ENCODE measurements at places on chromosomes 2 and 18.
A peak's percentile ranks its signal among the peaks of the same experiment; 100 is the strongest.

GRCh38 chr2:102018823-102019445 is 27.2 kb downstream of the IL1R2 start:
- no peaks in the 10 kb centered on the region for H3K36me3 ChIP-seq
- H3K27ac ChIP-seq = no peak overlapping the region
- no peak overlapping the region for H3K4me3 ChIP-seq
- H3K4me1 ChIP-seq = peaks cover 15% of the 10 kb centered on the region

DNA sequence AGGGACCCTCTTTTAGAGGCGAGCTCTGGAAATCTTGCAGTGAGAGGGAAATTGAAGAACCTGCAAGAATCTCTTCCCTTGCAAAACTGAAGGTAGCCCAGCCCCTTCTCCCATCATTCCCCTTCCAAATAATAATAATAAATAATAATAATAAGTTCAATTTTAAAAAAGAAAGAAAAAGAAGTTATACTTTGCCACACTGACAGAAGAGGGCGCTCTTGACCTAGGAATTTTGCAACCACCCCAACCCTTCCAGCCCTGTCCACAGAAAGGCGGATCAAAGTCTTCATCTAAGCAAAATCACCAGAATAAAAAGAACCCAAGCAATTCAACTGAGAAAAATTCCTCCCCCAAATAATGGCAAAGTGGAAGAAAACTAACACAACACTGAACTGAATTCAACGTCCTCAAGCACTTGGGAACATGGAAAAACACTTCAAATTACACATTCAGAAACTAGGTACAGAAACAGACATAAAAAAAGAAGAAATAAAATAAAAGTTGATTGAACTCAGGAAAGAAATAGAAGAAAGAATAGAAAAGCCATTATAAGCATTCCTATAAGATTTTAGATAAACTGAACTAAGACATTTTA is 98.9 kb upstream of the GLS start:
- no peak overlapping the region for H3K27ac ChIP-seq
- peak; percentile 42 for DNase-seq
- no peak overlapping the region for H3K4me3 ChIP-seq
- no peaks in the 10 kb centered on the region for H3K27me3 ChIP-seq
- H3K36me3 ChIP-seq = no peaks in the 10 kb centered on the region

DNA sequence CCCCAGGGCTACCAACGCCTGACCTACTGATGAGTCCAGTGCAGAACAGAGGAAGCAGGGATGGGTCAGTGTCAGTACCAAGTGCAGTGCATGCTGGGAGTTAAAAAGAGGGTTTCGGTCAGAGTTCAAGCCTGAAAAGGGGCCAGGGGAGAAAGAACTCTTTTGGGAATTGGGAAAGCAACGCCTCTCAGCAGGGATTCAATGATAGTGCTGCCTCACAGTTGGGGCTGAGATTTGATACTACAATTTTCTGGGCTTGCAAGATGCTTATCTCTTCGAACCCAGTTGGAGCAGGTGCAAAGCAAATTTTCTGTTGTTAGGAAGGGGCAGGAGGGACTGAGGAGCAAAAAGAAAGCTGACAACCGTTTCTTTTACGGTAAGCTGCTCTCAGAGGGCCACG is 82.6 kb downstream of the CERKL start:
- no peaks in the 10 kb centered on the region for H3K4me1 ChIP-seq
- H3K27me3 ChIP-seq = peaks cover 22% of the 10 kb centered on the region

DNA sequence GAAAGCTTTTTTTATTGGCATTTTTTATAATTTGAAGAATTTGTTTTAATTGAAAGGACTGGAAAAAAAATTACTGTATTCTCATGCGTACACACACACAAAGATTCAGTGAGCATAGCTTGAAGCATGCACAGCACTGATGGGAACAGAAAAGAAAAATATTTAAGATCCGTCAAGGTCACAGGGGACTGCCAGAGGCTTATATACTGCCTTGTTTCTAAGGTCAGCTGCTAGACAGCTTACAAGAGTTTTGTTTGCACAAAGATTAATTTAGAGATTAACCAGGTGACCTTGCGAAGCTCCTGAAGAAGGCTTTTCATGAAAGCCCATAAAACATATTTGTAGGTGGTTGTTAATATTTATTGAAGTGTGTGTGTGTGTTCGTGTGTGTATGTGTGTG is 396.3 kb downstream of the TRIB2 start:
- no peak overlapping the region for H3K4me3 ChIP-seq
- no peak overlapping the region for H3K27ac ChIP-seq
- H3K4me1 ChIP-seq = no peaks in the 10 kb centered on the region
- H3K36me3 ChIP-seq = no peaks in the 10 kb centered on the region
- no peak for DNase-seq

DNA sequence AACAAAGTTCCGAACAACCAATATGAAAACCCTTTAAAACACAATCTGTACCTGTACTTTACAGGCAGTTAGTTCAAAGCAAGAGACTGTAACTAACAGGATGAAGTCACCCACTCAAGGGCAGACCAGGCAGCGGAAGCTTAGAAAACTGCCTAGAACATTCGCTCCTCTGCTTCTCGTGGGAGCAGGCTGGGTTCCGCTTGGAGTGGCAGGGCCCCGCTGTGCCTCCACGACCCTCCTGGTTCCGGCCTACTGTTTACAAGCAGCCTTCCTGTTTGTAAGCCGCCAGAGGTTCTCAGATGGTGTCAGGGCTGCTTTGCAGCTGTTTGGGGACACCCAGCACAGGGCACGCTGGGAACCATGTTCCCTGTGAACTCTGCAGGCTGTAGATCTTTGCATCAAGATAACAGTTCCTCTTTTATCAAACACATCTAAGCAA is 31.3 kb downstream of the CIB4 start:
- H3K27me3 ChIP-seq = peaks cover 12% of the 10 kb centered on the region
- DNase-seq = no peak
- no peak overlapping the region for H3K4me3 ChIP-seq
- peaks cover 12% of the 10 kb centered on the region for H3K4me1 ChIP-seq
- no peak overlapping the region for H3K27ac ChIP-seq

DNA sequence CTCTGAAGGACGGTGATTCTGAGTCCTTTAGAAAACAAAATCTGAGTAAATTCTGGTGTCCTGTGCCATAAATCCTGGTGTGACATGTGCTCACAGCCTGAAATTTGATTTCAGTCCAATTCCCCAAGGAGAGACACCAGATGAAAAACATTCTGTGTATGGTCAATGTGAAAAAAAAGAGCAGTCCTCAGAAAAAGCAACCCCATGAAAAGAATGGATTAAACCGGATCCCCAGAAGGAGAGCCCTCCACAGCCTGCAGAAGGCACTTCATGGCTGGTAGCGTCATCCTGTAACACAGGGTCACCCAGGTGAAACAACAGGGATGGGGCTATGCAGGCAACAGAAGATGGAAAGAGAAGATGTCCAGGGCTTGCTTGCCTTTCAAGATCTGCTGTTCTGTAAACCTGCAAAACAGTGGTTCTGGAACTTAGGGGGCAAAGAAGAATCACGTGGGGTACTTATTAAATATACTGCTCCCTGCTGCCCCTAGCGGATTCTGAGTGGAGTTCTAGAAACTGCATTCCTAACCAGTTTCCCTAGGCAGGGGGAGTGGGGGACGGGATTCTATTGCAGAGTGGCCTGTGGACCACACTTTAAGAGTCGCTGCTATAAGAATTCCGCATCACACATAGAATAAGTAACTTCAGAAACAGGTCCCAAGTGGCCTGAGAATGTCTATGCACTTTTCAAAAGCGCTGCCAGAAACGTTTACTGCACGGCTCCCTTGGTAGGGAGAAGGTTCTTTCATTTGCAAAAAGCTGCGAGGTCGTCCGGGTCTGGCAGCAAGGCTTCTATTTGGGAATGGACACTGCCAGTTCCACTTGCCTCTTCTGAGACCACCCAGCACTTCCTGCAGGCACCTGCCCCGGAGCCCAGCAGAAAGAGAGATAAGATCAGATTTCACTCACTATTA is 118.9 kb upstream of the ARL5A start:
- H3K27ac ChIP-seq = no peak overlapping the region
- DNase-seq = peak; percentile 40
- no peaks in the 10 kb centered on the region for H3K27me3 ChIP-seq
- H3K36me3 ChIP-seq = no peaks in the 10 kb centered on the region
- peak overlapping the region; percentile 46 for H3K4me3 ChIP-seq
- peaks cover 5% of the 10 kb centered on the region for H3K4me1 ChIP-seq

- peaks cover 100% of the 10 kb centered on the region for H3K4me1 ChIP-seq
- H3K36me3 ChIP-seq = peaks cover 24% of the 10 kb centered on the region
- no peaks in the 10 kb centered on the region for H3K27me3 ChIP-seq
- no peak overlapping the region for H3K4me3 ChIP-seq
- peak overlapping the region; percentile 93 for H3K27ac ChIP-seq
These were observed 98.2 kb downstream of the TNS1 start for GRCh38 chr2:217904614-217904965.

DNA sequence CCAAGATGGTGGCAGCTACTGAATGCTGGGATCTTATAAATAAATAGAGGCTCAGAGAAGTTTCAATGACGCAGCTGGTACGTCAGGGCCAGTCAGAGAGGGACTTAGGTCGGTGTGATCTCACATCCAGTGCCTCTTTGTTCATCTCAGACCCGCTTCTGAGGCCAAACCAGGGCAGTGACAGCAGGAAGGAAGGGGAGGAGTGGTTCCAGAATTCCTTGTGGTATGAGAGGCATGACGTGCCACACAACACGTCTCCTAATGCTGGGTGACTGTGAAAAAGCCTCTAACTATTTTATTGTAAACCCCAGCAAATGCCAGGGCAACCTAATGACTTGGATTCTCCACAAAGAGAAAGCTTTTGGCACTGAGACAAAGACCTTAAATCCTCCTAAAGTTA is 423.3 kb downstream of the LPIN1 start:
- H3K4me1 ChIP-seq = peaks cover 26% of the 10 kb centered on the region
- H3K27me3 ChIP-seq = no peaks in the 10 kb centered on the region
- no peak for DNase-seq
- no peaks in the 10 kb centered on the region for H3K36me3 ChIP-seq
- no peak overlapping the region for H3K27ac ChIP-seq

- no peaks in the 10 kb centered on the region for H3K27me3 ChIP-seq
- H3K27ac ChIP-seq = peak overlapping the region; percentile 18
- peaks cover 14% of the 10 kb centered on the region for H3K36me3 ChIP-seq
- no peak overlapping the region for H3K4me3 ChIP-seq
- H3K4me1 ChIP-seq = no peaks in the 10 kb centered on the region
- DNase-seq = no peak
These were observed 58.1 kb downstream of the REV1 start for GRCh38 chr2:99431587-99432275.

DNA sequence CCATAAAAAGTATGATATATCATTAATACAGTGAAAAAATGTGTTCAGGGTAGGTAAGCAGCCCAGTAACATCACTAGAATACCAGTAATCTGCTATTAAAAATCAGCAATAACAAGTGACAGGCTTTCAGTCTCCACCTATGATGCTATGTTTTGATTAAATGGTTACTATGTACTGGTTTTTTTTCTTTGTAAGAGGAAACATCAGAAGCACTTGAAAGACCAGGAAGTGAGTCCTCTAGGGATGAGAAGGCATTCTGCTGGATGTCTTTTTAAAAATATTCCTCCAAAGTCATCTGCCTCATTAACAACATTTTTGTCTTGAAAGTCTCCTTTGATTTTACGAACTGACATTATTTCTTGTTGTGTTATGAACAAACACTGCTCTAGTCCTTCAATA is 136.0 kb upstream of the FAM98A start:
- no peak for DNase-seq
- H3K27me3 ChIP-seq = no peaks in the 10 kb centered on the region
- H3K27ac ChIP-seq = no peak overlapping the region
- no peaks in the 10 kb centered on the region for H3K36me3 ChIP-seq
- no peak overlapping the region for H3K4me3 ChIP-seq
- H3K4me1 ChIP-seq = no peaks in the 10 kb centered on the region

GRCh38 chr2:30677231-30677630 is 130.0 kb downstream of the CAPN13 start:
- DNase-seq = no peak
- H3K27ac ChIP-seq = no peak overlapping the region
- no peaks in the 10 kb centered on the region for H3K36me3 ChIP-seq
- no peak overlapping the region for H3K4me3 ChIP-seq

- no peak for DNase-seq
- H3K36me3 ChIP-seq = no peaks in the 10 kb centered on the region
- H3K27me3 ChIP-seq = no peaks in the 10 kb centered on the region
- peaks cover 8% of the 10 kb centered on the region for H3K4me1 ChIP-seq
- H3K27ac ChIP-seq = no peak overlapping the region
These were observed 105.1 kb upstream of the STON1 start for GRCh38 chr2:48424866-48425265.

DNA sequence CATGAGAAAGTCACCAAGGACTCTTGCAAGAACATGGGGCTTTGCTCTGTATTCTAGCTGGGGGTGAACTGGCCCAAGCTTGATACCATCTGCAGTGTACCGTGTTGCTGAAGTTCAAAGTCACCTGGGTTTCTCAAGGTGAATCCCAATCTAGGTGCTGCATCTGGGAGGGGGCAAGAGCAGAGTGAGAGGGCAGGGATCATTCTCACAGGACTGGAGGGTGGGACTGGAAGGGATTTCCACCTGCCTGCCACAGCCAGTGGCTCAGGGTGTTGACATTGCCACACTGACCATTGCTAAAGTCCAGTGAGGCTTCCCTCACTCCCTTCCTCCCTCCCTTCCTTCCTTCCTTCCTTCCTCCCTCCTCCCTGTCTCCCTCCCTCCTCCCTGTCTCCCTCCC is 98.7 kb downstream of the MYCN start:
- no peak overlapping the region for H3K27ac ChIP-seq
- no peaks in the 10 kb centered on the region for H3K27me3 ChIP-seq
- H3K36me3 ChIP-seq = no peaks in the 10 kb centered on the region
- no peak for DNase-seq
- H3K4me3 ChIP-seq = no peak overlapping the region

- peak overlapping the region; percentile 57 for H3K27ac ChIP-seq
- DNase-seq = no peak
- no peak overlapping the region for H3K4me3 ChIP-seq
- H3K36me3 ChIP-seq = no peaks in the 10 kb centered on the region
- no peaks in the 10 kb centered on the region for H3K4me1 ChIP-seq
- no peaks in the 10 kb centered on the region for H3K27me3 ChIP-seq
These were observed 10.3 kb downstream of the FBLN7 start for GRCh38 chr2:112148477-112148876.

Measured in heart left ventricle (tissue), 16 donors.